ENCODE measurements at places on chromosomes 7 and 10.

- DNase-seq: no peak
Measured at GRCh38 chr7:68434857-68435256, 1163.4 kb upstream of the AUTS2 start.

GRCh38 chr7:152937282-152937681 is 177.7 kb downstream of the ACTR3B start:
- no peak for DNase-seq

GRCh38 chr7:50962281-50962883 is 179.7 kb upstream of the GRB10 start:
- DNase-seq: no peak

GRCh38 chr10:127374074-127374680 is 174.9 kb upstream of the NPS start:
- no peak for DNase-seq

DNA sequence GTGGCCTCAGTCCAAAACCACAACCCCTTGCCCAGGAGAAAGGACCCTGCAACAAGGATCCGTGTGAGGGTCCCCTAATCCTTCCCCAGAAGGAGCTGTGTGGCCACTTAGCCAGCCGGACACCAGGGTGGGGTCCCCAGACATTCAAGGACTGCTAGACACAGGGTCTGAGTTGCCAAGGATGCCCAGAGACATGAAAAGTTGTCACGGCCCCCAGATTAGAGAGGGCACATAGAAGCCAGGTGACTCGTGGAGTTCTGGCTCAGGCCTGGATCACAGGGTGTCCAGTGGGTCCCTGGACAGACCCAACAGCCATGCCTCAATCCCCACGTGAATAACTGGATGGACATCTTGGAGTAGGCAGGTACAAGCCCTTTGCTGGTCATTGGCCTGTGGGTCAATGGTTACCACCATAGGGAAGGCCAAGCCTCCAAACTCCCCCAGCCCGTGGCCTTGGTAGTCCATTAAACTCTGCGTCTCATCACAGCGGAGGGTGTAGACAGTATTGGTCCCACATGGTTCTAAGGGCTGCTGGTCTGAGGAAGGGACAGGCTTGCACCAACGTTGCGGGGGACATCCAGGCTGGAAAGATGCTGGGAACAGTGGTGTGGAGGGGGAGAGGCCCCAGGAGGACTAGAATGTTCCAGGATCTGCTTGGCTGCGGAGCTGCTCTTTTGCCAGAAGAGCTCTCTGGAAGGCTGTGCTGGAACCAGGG is 205.9 kb upstream of the PPP2R2D start:
- no peak for DNase-seq

DNA sequence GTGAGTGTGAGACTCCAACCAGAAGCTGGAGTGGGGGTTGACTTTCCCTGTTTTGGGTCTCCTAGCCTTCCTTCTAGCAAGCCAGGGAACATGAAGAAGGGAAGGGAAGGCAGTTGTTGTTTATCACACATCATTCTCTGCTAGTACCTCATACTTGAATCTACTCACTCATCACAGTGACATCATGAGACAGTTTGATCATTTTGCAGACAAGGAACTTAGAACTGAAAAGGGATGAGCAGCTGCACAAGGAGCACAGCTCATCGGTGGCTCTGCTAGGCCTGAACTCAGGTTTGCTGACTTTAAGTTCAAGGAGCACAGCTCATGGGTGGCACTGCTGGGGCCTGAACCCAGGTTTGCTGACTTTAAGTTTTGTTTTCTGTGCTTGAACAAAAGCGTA is 19.2 kb downstream of the PRXL2A start:
- no peak for DNase-seq
